ENCODE measurements at places on chromosomes 11 and 22. TPM values are rescaled to one million over a fixed set of nuclear protein-coding genes. Genes with fewer than 3 reads are reported as not detected.

The PKDREJ gene
- total RNA-seq = 0.07 TPM

- peak overlapping the region; percentile 71 for H3K4me3 ChIP-seq
- peak; percentile 71 for DNase-seq
- 0 out of 2 replicates have a peak, but pooled peaks cover 3% of the 10 kb centered on the region for H3K36me3 ChIP-seq
- no peak overlapping the region for H3K27ac ChIP-seq
- peaks cover 43% of the 10 kb centered on the region for H3K27me3 ChIP-seq
- peaks cover 45% of the 10 kb centered on the region for H3K4me1 ChIP-seq
These were observed 1.8 kb downstream of the FJX1 start for GRCh38 chr11:35619855-35620640.

The IFITM2 gene
- total RNA-seq = 616 TPM

DNA sequence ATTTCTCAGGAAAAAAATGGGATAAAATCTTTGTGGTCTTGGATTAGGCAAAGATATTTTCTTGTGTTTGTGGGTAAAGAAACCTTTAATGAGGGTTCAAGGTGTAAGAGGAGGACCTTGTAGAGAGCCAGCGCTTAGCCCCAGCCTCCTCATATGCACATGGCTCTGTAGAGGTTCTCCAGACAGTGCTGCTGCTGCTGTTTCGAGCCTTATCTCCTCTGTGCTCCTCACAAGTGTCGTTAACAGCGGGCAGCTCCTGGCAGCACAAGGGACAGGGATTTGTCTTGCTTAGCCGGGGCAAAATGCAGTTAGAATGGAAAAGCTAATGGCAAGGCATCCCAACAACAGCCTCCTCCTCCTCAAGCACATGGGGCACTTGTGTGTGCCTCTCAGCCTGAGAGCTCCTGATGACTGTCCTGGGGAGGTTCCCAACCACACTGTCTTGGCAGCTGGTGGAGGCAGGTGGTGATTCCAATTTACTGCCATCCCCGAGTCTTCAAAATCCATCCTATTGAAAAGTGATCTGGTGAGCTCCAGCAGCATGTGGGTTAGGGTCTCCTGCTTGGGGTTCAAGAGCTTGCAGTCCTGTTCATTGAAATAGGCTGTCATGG lies 7.6 kb upstream of the MSANTD2 start:
- H3K27me3 ChIP-seq = no peaks in the 10 kb centered on the region
- peaks cover 10% of the 10 kb centered on the region for H3K36me3 ChIP-seq
- DNase-seq = no peak
- no peak overlapping the region for H3K27ac ChIP-seq

DNA sequence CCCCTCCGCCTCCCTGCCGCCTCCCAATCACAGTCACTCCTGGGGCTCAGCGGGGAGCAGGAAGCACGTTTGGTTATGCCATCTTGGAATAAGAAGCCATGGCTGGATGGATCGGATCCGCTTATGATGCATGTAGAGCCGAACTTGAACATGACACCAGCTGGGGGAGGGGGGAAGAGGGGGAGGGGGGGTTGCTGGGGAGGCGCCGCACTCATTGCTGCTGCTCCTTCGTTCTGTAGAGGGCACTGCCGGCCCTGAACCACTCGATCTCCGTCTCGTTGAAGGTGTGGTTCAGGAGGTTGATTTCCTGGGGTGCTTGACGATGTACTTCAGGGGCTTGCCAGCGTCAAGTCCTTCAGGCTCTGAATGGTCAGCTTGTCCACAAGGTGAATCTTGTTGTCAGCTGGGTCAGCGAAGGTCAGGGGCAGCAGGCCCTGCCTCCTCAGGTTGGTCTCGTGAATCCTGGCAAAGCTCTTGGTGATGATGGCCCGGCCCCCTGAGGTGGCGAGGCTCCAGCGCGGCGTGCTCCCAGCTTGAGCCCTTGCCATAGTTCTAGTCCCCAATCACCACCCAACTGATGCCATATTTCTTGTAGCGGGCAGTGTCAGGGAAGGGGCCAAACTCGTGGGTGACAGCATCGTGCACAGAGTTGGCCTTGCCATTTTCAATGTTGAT lies 476.9 kb upstream of the ISX start:
- no peaks in the 10 kb centered on the region for H3K27me3 ChIP-seq
- no peak overlapping the region for H3K4me3 ChIP-seq
- peaks cover 19% of the 10 kb centered on the region for H3K4me1 ChIP-seq
- no peak overlapping the region for H3K27ac ChIP-seq
- H3K36me3 ChIP-seq = no peaks in the 10 kb centered on the region

GRCh38 chr22:31754813-31755212 lies 994 bp downstream of the DEPDC5 start:
- H3K27me3 ChIP-seq = no peaks in the 10 kb centered on the region
- peak overlapping the region; percentile 81 for H3K4me3 ChIP-seq
- H3K36me3 ChIP-seq = peaks cover 15% of the 10 kb centered on the region
- no peak for DNase-seq

The E2F8 gene
- total RNA-seq = 10.7 TPM

DNA sequence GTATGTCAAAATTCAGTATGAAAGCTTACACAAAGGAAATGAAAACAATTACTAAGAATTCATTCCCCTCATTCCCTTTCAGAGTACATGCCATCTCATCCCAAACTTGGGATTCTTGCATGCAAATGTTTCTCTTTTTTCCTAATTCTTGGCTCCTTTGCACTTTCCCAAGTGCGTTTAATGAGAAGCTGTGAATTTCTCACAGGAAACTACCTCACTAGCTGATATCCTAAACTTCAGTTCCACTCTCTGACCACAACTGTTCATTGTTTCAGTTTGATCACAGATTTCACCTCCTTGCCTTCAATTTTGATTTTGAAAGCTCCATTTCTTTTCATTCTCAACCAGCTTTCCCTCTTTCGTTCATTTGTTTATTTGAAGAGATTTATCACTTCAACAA lies 5.9 kb upstream of the ARL14EP start:
- 0 out of 2 replicates have a peak, but pooled peaks cover 1% of the 10 kb centered on the region for H3K4me1 ChIP-seq
- H3K27ac ChIP-seq = no peak overlapping the region

DNA sequence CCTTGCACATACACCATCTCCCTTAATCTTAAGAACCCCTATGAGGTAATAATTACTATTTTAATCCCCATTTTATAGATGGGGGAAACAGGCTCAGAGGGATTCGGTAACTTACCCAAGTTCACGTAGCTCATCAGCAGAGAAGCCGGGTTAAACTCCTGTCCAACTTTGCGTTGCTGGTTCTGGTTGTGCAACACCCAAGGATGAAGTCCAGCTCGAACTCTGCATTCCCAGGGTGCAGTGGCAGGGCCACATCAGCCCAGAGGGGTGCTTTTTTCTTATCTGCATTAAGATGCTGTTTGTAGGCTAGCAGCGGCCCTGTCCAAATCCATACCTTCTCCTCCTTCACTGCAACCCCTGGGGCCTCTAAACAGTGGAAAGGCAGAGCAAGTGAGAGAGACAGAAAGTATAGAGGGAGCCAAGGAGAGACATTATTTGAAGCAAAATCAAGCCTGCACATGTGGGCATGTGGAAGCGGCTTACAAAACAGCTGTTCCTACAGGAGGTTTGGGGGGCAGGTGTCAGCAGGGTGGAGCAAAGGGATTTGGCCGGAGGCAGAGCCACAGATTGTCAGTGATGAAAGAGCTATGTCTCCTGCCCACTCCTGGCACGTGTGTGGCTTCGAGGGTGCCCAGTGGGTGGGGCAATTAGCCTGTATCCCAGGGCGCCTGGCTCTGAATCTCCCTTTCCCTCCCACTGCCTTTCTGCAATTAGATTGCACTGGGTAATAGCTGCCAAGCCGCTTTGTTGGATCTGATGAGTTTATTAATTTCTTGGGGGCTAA lies 129.5 kb upstream of the TBCEL start:
- no peaks in the 10 kb centered on the region for H3K36me3 ChIP-seq
- no peak overlapping the region for H3K4me3 ChIP-seq
- DNase-seq = no peak
- peaks cover 15% of the 10 kb centered on the region for H3K4me1 ChIP-seq
- H3K27me3 ChIP-seq = no peaks in the 10 kb centered on the region
- no peak overlapping the region for H3K27ac ChIP-seq

DNA sequence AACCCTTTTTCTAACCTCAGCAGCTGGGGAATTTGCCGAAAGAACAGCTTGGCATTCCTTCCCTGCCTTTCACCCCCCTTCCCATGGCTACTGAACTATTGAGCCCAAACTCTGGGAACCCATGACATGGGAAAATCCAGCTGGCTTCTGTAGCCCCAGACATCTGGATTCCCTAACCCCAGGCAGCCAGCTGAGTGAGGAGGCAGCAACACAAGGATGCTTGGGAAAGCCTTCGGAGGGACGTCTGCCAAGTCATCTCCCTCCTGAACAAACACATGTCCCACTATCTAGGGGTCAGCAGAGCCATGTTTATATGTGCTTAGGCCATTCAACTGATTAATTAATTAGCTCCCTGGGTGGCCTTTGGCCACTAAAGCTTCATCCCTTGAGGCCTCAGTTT lies 21.6 kb downstream of the LRRC55 start:
- no peaks in the 10 kb centered on the region for H3K36me3 ChIP-seq
- H3K27ac ChIP-seq = no peak overlapping the region
- H3K4me1 ChIP-seq = peaks cover 39% of the 10 kb centered on the region
- no peak for DNase-seq
- no peak overlapping the region for H3K4me3 ChIP-seq
- peaks cover 4% of the 10 kb centered on the region for H3K27me3 ChIP-seq

The MDK gene
- total RNA-seq = 560 TPM

GRCh38 chr11:122159173-122159721 lies 43.2 kb upstream of the BLID start:
- no peaks in the 10 kb centered on the region for H3K36me3 ChIP-seq
- no peaks in the 10 kb centered on the region for H3K27me3 ChIP-seq
- H3K4me3 ChIP-seq = no peak overlapping the region
- no peak overlapping the region for H3K27ac ChIP-seq
- peaks cover 31% of the 10 kb centered on the region for H3K4me1 ChIP-seq

- H3K36me3 ChIP-seq = peaks cover 16% of the 10 kb centered on the region
- peaks cover 4% of the 10 kb centered on the region for H3K27me3 ChIP-seq
- no peak overlapping the region for H3K4me3 ChIP-seq
- H3K27ac ChIP-seq = no peak overlapping the region
- H3K4me1 ChIP-seq = peaks cover 5% of the 10 kb centered on the region
- DNase-seq = no peak
These were observed 111.6 kb downstream of the MIAT start for GRCh38 chr22:26768952-26769351.

All from WTC11 (cell line).